ENCODE measurements at places on chromosomes 1 and 21. TPM values are rescaled to one million over a fixed set of nuclear protein-coding genes. Genes with fewer than 3 reads are reported as not detected.

KCNE1 gene
- total RNA-seq: 0.51 TPM

GRCh38 chr1:217885181-217885580, 254.0 kb downstream of the SPATA17 start:
- no peak for DNase-seq

CELSR2 gene
- total RNA-seq: 23.4 TPM

GRCh38 chr1:159170639-159171038, 776 bp upstream of the CADM3 start:
- no peak for DNase-seq

GRCh38 chr1:204094856-204095634, 22.1 kb downstream of the SOX13 start:
- DNase-seq: no peak

ACTN2 gene
- 0.21 TPM for total RNA-seq

DNA sequence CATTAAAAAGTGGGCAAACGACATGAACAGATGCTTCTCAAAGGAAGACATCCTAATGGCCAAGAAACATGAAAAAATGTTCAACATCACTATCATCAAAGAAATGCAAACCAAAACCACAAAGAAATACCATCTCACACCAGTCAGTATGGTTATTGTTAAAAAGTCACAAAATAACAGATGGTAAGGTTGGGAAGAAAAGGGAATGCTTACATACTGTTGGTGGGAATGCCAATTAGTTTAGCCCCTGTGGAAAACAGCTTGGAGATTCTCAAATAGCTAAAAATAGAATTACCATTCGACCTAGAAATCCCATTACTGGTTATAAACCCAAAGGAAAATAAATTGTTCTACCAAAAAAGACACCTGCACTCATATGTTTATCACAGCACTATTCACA, 369.4 kb downstream of the KCNH1 start:
- no peak for DNase-seq

- DNase-seq: no peak
These were observed 178.0 kb downstream of the SDCCAG8 start for GRCh38 chr1:243433737-243434370.

DNA sequence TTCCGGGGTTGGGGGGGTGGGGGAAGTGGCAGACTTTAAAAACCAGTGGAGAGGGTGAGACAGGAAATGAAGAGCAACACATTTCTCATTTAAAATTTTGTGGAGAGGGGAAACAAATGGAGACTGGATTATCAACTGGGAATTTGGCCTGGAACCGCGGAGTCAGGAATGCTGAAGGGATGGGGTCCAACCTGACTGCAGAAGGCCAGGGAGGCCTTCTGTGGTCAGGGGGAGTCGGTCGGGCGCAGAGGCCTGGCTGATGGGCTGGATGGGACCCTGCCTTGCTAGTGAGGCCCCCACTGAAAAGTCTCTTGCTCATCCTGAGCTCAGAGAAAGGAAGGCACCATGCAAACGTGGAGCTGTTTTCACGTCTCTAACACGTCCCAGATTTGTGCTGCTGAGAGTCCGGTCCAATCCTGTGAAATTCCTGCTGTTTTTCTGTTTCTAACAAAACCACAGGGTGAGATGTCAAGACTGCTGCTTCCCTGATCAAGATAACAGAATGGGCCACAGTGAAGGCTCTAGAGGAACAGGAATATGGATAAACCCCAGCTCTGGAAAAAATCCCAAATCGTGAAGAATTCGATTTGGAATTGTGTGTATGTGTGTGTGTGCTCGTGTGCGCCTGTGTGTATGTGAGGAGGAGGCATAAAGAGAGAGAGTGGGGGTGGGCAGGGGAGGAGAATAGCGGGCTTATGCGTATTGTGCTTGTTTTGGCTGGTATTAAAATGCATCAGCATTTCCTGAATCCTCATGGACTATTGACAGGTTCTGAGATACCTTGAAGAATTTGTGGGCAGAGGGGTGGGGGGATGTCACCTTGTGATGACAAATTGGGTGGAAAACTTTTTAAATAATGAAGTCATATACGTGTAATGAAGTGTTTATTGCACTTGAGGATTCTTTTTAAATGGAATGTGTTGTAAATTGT, 117.4 kb downstream of the NGF start:
- DNase-seq: no peak

DNA sequence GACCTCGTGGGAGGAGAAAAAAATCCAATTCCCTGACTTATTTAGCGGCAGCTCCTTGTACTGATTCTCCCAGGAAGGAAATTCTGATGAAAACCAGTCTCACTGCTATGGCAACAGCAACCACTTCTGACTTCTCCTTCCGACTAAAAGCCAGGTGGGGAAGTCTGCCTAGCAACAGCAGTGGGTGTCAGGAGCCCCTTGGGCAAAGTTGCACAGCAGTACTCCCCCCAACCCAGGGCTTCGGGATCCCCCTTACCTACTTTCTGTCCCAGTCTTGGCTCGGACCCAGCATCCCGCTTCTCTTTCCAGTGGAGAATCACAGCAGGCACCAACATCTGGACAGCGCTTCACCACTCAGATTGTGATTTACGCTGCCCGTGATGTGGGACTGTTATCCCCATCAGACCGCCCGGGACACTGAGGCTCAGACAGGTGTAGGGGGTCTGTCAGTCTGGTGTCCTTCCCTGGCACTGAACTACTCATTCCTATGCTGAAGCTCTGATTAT, 24.6 kb downstream of the NKAIN1 start:
- no peak for DNase-seq

- DNase-seq: no peak
These were observed 22.9 kb downstream of the UBIAD1 start for GRCh38 chr1:11295905-11296304.

- no peak for DNase-seq
These were observed 382.8 kb downstream of the AMY1C start for GRCh38 chr1:104132382-104132973.

DNA sequence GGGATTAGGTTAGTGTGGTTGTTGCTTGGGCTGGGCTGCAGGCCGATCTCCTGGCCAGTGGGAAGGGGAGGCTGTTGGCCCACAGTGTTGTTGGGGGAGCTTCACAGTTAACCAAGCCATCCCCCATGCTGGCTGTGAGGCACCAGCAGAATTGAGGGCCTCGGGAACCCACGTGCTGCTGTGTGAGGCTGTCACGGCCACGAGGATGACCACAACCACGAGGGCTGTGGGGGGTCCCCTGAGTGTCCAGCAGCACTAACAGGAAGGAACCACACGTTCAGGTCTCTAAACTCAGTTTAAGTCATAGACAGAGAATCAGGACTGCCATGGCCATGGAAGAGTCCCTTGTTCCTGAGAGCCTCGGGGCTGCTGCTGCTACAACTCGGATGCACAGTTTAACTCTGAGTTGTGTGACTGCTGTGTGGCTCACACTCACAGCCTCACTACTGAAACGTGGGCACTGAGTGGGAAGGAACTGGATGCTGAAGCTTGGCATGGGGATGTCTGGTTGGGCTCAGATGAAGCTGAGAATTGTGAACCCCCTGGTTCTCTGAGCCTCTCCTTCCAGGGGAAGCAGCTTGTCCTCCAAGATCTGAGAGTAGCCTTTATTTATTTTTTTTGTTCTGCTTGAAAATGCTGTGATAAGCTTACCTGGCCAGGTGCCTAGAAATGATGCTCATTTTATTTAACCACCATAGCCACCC, 4.8 kb upstream of the MMEL1 start:
- peak; percentile 54 for DNase-seq

DNA sequence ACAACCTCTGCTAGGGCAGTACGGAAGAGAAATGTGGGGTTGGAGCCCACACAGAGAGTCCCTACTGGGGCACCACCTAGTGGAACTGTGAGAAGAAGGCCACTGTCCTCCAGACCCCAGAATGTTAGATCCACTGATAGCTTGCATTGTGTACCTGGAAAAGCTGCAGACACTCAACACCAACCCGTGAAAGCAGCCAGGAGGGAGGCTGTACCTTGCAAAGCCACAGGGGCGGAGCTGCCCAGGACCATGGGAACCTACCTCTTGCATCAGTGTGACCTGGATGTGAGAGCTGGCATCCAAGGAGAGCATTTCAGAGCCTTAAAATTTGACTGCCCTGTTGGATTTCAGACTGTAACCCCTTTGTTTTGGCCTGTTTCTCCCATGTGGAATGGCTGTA, 85.5 kb downstream of the USP25 start:
- no peak for DNase-seq

- no peak for DNase-seq
These were observed 4.7 kb downstream of the RIMKLA start for GRCh38 chr1:42385283-42385682.

- DNase-seq: no peak
These were observed 112.8 kb downstream of the MRPS6 start for GRCh38 chr21:34186109-34186719.

GRCh38 chr1:38735651-38736161, 123.9 kb downstream of the RRAGC start:
- no peak for DNase-seq

- DNase-seq: no peak
These were observed 27.1 kb downstream of the ZBTB17 start for GRCh38 chr1:15948595-15949452.

GRCh38 chr1:206080026-206080820, 27.2 kb downstream of the RHEX start:
- no peak for DNase-seq

PRAMEF10 gene
- not detected for total RNA-seq

GRCh38 chr1:237873487-237874211, 17.1 kb downstream of the ZP4 start:
- no peak for DNase-seq

DNA sequence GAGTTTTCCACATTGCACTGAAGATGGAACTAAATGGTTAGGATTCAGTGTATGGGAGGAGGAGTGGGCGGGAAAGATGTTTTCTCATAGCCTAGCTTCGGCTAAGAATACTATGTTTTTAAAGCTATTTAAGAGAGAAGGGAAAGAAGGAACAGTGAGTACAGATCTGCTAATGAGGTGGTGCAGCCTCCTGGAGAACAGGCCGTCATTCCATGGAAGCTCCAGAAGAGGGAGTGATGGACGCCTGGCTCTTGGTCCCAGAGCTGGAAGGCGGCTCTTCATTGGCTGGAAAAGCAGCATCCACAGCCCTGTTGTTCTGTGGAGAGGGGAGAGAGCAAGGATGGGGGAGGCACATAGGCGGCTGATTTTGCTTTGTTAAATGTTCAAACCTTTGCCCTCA, 6.9 kb downstream of the CAMK1G start:
- DNase-seq: no peak

CATSPERE gene
- total RNA-seq: 0.50 TPM

PTAFR gene
- total RNA-seq: 0.48 TPM

DNA sequence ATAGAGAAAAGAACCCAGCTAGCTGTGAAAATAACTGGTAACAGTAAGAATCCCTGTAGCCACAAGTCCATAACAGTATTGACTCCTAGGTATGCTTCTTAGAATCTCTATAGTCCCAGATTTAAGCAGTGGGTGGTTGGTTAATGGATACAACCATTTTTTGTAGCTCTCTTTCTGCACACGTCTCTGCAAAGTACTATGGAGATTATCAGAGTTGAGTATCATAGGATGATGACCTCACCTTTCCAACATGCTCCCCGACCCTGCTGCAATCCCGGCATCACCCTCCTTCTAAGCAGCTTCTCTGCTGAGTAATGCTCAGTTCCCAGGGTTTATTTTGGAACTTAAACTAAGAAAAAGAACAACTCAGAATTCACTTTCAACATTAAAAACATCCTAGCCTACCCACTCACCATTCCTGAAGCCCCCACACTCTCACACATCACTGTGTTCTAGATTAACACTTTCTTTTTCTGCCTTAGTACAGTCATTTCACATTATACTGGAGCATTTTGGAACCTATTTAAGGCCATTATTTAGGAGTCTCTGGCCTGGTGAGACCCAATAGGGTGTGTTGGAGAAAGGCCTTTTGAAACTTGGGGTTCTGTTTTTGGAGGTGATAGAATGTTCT, 2.7 kb downstream of the MLLT11 start:
- DNase-seq: no peak

DNA sequence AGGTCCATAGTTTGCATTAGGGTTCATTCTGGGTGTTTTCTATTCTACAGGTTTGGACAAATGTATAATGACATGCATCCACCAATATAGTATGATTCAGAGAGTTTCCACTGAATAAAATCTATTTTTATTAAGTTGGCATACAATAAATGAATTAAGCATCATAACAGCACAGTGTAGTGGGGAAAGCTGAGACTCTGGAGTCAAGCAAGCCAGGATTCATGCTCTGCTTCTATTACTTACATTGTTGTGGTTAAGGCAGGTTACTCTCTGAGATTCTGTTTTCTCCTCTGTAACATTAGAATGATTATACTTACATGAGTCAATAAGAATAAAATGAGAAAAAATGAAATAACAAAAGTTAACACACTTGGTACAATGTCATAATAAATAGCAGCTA, 131.3 kb downstream of the SLC30A10 start:
- DNase-seq: no peak

RNF223 gene
- total RNA-seq: 2.5 TPM

DNA sequence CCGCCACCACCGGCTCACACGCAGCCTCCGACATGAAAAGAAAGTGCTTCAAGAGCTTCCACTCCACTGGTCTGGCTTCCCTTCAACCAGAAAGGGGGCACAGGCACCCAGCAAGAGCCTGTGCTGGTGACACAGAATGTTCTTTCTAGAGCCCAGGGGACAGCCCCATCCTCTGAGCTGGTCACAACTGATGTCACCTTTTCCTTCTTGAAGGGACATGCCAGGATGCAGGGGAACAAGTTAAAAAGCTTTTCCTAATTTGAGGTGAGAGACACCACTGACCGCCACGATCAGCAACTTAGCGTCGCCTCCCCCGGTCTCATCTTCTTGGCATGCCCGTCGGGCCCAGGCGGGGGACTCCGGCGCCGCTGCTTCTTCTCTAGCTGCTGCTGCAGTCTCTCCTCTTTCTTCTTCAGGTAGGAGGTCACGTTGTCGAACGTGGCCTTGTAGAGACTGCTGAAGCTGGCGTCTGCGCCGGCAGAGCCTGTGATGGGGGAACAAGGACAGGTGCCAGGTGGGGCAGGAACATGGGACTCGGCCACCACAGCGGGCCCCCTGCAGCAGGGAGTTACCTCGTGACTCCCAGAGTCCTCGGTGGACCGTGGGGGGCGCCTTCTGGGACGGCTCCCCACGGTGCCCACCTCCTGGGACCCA, 29.5 kb downstream of the WDR4 start:
- DNase-seq: no peak

DNA sequence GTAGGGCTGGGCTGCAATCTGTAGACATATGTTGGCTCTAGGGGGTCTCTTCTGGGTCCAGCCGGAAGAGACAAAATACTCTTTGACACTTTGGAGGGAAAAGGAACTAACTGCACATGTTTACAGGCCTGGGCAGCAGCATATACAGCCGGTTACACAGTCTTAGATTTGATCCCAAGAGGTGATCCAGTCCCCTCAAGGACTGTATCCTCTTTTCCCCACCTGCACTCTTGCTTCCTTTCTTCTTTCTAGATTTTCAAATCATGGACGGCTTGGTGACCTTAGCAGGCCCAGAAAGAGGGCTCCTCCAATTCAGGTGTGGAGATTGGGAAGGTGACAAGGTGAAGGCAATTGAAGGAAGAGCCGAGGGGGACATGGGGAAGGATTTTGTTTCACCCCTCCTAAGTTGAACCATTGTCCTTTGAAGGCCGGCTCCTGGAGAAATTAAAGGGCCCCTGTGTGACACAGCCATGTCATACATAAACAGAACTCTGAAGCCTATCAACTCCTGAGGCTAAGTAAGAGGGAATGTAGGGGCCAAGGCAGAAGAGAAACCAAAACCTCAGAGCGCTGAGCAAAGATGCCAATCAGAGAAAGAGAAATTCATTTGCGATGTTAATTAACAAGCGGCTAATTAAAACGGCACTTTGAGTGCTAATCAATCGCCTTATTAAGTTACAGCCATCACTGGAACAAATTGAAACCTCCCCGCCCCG, 5.9 kb upstream of the BARHL2 start:
- DNase-seq: no peak

GRCh38 chr1:41742219-41742618, 176.5 kb downstream of the HIVEP3 start:
- DNase-seq: no peak

FAM89A gene
- 8.3 TPM for total RNA-seq

AUNIP gene
- 7.2 TPM for total RNA-seq

Data from type B pancreatic cell (in vitro differentiated cells).